ENCODE measurements at places on chromosomes 3 and 15.

DNA sequence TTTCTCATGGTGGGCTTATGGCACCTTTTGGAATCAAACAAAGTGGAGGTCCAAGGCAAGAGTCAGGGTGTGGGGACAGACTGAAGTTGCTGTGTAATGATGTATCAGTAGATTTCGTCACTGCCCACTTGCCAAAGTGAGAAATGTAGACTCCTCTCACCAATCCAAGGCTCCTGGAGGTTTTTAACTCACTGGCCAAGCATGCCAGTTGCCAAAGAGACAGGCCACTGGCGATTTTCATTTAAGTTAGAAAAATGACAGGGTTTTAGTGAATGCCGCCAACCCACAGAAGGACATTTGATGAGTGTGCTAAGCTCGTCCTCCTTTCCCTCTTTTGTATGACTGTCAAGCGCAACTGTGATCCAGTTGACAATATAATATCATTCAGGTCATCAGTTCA is 209.2 kb downstream of the FEZF2 start:
- no peak for DNase-seq

DNA sequence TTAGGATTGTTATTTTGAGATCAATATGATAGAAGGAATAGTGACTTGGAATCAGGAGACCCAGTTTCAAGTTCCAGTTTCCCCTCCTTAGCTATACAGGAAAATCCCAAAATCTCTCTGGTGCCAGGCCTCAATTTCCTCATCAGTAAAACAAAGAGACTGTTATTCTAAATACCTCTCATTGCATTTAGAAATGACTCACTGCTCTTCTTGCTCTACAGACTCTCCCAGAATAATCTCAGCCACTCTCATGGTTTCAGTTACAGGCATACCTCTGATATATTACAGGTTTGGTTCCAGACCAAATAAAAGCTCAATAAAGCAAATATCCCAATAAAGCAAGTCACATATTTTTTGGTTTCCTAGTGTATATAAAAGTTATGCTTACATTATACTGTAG is 28.3 kb downstream of the IMPG2 start:
- no peak for DNase-seq

DNA sequence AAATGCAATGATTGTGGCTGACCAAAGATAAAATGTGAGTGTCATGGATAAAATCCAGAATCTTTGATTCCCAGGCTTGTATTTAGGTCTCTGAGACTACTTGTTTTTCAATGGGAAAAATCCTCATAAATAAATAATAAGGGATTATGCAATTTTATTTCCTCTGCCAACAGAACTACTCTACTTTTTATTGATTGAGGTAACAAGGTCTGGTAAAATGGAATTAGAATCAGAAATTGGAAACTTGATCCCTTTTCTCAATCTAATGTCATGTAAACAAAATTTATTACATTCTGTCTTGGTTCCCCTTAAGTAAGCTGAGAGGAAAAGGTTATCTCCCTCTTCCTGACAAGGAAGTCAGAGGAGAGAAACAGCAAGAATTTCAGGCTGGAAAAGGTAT is 48.3 kb upstream of the CCDC50 start:
- DNase-seq: no peak

- DNase-seq: no peak
These were observed 49.4 kb downstream of the NFKBIZ start for GRCh38 chr3:101898752-101899169.

DNA sequence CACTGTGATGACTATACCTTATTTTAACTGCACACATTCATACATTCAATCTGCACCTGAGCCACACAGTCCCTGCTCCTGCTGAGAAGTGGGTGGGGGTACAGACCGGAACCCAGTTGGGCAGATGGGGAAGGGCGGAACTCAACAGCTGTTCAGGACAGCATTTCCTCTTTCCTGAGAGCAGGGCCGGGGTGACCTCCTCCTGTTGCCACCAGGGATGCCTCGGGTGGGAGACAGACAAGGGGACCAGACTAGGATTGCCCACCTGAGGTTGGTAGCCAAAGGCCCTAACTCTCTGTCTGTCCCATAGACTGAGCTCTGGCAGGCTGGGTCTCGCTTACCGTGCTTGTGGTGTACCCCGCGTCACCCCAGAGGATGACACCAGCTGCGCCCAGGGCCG is 3.9 kb downstream of the HYAL2 start:
- DNase-seq: no peak

- DNase-seq: peak; percentile 34
These were observed 49.3 kb downstream of the UACA start for GRCh38 chr15:70714015-70714414.

GRCh38 chr3:45506751-45507391 is 87.7 kb upstream of the LIMD1 start:
- no peak for DNase-seq
